Stimulated activated CD4-positive, alpha-beta T cell treated with anti-CD3 and anti-CD28 coated beads, TNF-alpha, amount 100 ng/mL, for 48 hours (primary cell): ENCODE measurements at places on chromosomes 2 and 18.
A peak's percentile ranks its signal among the peaks of the same experiment; 100 is the strongest.

DNA sequence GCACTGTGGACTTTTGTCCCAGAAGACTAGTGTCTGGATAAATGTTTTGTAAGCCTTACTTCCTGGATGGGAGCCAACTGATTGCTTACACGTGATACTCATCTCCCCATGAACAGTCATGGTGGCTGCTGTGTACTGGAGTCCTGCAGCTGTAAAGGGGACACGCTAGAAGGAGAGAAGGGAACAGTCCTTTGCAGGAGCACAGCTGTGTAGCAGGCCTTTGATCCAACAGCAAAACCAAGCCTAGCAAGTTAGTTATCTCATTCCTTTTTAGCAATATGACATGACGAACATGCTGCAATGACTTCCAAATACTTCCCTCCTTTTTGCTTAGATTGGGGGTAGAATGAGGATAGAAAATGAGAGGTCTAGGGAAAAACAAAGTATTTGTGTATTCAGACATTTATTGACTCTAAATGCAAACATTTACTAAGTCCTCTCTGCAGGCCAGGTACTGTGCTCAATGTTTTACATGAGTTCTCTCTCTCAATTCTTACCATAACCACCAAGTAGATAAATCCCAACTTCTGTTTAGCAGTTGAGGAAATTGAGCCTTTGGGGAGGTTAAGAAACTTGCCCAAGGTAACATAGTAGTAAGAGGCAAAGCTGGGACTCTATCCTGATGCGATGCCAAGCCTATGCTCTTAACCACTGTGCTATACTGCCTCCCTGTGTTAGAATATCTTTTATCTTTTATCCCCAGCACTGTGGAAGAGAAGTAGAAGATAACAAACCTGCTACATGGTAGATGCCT, 55.4 kb upstream of the CD28 start:
- no peak for DNase-seq

GRCh38 chr2:1234731-1235308, 178.4 kb upstream of the TPO start:
- no peak for DNase-seq

- no peak for DNase-seq
Measured at GRCh38 chr18:13621886-13622619, 104.3 kb downstream of the FAM210A start.

GRCh38 chr2:74836675-74837401, 2.9 kb downstream of the HK2 start:
- DNase-seq = no peak

DNA sequence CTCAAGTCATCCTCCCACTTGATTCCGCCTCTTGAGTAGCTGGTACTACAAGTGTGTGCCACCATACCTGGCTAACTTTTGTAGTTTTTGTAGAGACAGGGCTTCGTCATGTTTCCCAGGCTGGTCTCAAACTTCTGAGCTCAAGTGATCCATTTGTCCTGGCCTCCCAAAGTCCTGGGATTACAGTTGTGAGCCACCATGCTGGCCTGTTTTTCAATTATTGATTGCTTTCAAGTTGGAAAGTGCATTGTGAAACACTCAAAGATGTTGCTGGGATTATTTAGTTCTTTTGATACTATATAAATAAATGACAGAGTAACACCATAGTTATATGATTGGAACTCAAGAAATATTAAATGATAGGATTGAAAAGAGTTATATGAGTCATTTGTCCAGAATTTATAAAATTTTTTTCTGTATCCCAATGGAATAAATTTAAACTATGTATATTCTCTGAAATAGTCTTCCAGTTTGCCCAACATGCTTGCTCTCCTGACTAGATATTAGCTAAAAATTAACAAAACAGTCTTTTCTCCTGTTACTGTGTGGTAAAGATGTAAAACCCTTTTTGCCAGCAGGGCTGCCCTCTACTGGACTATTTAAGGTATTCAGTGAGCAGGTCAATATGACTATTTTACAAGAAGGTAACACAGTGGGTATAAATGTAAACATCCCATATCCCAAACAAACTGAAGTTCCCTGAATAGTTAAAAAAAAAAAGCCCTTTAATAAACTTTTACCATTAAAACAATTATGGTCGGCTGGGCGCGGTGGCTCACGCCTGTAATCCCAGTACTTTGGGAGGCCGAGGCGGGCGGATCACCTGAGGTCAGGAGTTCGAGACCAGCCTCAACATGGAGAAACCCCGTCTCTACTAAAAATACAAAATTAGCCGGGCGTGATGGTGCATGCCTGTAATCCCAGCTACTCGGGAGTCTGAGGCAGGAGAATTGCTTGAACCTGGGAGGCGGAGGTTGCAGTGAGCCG, 42.7 kb downstream of the ACSL3 start:
- peak; percentile 1 for DNase-seq

GRCh38 chr2:205642599-205643356, 39.5 kb upstream of the NRP2 start:
- DNase-seq = no peak

- DNase-seq = no peak
Measured at GRCh38 chr2:195488567-195488966, 168.5 kb upstream of the SLC39A10 start.

- DNase-seq = no peak
Measured at GRCh38 chr2:17940091-17940630, 61.7 kb downstream of the KCNS3 start.

GRCh38 chr2:159201360-159202063, 85.0 kb downstream of the WDSUB1 start:
- DNase-seq = no peak

DNA sequence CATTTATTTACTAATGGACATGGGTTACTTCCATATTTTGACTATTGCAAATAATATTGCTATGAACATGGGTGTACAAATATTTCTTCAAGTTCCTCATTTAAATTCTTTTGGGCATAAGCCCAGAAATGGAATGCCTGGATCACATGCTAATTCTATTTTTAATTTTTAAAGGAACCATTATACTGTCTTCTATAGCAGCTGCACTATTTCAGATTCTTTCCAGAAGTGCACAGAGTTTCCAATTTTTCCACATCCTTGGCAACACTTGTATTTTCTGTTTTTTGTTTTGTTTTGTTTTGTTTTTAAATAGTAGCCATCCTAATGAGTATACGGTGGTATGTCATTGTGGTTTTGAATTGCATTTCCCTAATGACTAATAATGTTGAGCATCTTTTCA, 8.5 kb upstream of the RALBP1 start:
- no peak for DNase-seq

DNA sequence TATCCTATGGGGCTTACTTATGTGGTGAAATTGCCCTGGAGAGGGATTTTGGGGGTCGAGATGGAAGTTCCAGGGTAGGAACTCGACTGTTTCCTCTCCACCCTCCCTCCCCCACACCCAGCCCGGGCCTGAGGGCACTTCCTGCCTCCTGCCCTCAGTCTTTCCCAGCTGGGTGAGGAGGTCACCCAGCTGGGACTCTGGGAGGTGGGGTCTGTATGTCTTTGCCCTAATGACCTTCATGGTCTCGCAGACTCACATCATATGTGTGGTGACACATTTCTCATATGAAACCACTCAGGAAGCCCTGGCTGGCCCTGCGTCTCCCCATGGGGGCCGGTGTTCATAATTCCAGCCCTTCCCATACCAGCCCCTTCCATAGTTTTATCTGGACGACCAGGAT, 12.4 kb downstream of the ATOH8 start:
- DNase-seq = no peak

- DNase-seq = no peak
Measured at GRCh38 chr2:80105015-80105640, 199.4 kb downstream of the LRRTM1 start.

DNA sequence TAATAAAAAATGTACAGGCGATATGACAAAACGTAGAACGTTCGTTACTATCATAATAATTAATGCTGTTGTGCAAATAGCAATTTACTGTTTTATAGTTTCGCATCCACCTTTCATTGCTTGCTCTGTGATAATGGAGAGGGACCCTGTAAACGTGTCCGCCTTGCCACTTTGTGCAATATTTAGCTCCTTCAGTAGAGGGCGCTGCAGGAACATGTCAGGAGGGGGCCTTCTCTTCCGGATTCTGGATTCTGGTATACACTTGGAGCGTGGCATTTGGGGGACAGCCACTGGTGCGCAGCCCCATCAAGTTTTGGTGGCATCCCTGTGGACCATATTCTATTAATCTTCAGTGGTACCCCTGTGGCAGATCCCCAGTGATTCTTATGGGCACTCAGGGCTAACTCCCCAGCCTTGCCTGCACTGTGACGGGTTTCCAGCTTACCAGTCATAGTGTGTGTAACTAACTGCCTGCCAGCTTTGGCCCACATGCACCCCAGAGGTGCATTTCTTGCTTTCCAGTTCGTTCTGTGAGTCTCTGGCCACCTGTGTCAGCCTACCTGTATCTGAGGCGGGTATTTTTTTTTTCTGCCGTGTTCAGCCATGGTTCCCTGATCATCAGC, 140.3 kb downstream of the CYRIA start:
- DNase-seq = no peak

DNA sequence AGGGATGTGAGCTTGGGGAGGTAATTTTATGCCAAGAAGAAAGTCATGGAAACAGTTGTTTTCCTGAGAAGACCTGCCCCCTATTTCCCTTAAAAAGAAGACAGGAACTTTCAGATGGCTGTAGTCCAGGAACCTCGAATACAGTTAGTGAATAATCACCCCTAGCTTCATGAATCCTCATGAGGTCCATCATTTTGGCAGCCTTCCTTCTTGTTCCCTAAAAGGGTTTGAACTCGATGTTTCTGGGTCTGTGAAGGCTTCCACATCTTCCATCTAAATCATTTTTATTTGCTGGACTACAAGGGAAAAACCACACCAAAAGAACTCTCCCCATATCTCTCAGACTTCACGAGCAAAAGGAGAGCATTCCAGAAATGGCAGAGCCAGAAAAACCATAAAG, 290.8 kb downstream of the SLC4A3 start:
- DNase-seq = no peak

DNA sequence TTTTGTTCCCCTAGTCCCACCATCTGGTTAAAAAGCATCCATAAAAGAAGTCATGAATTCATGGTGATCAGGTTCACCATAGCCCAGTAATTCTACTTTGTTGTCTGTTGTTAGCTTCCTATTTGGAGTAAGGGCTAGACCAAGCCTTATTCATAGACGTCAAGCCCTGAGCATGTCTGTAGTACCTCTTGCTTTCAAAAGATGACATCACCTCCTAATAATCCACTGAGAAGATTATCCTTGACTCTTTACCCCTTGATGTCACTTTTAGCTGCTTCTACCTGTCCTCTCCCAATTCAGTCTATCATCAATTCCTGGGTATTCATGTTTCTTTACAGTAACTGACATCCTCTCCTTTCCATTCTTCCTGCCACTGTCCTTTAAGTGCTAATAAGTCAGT, 90.1 kb downstream of the EML6 start:
- DNase-seq = no peak

DNA sequence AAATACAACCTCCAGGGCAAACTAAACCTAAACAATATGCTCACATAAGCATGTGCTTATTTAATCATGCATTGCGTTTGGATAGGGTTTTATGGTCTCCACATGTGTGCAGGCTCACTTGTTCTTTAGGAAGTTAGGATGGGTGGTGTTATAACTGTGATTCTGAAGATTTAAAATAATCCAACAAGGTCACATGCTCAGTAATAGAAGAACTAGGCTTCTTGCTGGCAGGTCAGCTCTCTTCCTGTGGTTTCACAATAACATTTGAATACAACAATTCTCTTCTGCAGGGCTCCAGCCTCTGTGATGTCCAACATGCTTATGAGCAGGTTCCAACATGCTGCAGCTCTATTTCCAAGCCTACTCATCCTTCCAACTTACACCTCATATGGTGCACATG, 84.0 kb downstream of the MYL12B start:
- DNase-seq = no peak

DNA sequence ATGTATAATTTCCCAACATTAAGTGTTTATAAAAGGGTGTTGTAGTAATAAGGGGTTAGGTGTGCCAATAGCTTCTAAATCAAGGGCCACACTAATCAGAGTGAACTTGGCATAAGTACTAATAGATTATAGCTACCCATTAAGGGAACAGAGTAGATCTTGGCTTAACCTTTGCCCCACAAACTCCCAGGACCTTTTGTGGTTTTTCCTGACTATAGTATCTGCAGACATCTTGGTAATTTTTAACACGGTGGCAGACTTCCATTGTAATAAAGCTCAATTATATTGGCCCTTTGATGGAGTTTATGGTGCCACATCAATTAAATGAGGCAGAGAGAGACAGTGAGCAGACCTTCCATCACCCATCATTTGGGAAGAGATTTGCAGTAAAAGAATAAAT, 358.5 kb upstream of the HNRNPA3 start:
- no peak for DNase-seq

DNA sequence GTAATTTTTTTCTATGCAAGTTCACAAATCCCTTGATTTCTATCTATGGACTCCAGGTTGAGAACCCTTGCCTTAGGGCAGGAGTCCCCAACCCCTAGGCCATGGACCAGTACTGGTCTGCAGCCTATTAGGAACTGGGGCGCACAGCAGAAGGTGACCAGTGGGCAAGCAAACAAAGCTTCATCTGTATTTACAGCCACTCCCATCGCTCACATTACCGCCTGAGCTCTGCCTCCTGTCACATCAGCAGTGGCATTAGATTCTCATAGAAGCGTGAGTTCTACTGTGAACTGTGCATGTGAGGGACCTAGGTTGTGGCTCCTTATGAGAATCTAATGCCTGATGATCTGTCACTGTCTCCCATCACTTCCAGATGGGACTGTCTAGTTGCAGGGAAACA, 70.2 kb upstream of the SMAD2 start:
- no peak for DNase-seq

GRCh38 chr18:65924904-65925303, 174.1 kb downstream of the CDH7 start:
- no peak for DNase-seq

DNA sequence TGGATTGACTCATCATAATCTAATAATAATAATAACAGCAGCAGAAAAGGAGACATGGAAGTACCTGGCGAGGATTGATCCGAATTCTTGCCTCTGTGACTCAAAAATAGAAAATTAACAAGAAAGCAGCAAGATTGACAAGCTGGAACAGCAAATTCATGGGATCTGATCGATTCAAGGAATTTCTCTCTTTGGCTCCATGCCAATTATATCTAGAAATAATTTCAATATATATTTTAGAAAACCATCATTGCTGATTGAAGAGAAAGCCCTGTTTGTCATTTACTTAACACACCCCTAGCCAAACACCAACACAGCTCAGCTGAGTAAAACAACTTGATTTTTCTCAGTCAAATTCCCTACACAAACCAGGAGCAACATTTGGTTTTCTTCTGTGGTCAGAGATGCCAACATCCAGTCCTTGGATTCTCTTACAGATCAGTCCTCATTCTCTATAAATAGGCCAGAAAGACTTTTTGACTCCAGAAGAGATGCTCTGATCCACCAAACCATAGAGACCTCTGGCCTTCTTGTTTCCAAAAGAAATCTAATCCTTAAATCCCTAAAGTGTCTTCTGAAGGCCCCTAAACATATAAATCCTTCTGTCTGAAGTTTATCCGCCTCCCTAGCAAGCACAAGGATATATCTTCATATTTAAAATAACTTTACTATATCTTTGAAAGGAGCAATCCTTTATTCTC, 129.9 kb downstream of the CACNB4 start:
- no peak for DNase-seq
